ENCODE measurements at places on chromosomes 7 and 10. TPM values are rescaled to one million over a fixed set of nuclear protein-coding genes. Genes with fewer than 3 reads are reported as not detected.
A peak's percentile ranks its signal among the peaks of the same experiment; 100 is the strongest.

DNA sequence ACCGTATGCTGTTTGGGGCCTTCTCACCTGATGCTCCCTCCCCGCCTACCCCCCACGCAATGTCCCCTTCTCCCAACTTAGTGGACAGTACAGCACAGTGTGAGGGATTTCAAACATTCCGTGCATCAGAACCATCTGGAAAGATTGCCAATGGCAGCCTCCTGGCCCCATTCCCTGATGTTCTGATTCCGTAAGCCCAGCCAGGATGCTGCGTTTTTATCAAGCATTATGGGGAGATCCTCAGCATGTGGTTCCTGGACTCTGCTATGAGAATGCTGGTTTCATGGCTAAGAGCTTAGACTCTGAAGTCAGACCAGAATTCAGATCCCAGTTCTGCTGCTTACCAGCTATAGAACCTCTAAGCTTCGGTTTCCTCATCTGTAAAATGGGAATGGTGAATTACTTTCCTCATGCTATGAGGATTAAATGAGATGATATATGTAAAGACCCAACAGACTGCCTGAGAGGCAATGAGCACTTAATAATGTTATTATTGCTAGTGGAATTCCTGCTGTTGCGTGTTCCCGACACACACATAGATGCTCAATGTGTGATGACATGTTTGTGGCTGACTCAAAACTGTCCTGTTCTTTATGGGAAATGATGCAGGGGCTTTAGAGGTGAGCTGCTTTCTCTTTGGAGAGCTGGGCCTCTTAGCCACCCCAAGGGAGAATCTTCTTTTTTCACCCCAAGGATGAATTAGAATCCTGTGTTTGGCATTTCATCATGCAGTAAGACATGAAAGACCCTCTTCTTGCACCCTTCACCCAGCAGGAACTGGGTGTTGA, 60.8 kb upstream of the SMNDC1 start:
- DNase-seq = no peak

- DNase-seq = no peak
These were observed 763 bp downstream of the PITX3 start for GRCh38 chr10:102240467-102241031.

- DNase-seq = no peak
These were observed 274.4 kb upstream of the YAE1 start for GRCh38 chr7:39291628-39292410.

DNA sequence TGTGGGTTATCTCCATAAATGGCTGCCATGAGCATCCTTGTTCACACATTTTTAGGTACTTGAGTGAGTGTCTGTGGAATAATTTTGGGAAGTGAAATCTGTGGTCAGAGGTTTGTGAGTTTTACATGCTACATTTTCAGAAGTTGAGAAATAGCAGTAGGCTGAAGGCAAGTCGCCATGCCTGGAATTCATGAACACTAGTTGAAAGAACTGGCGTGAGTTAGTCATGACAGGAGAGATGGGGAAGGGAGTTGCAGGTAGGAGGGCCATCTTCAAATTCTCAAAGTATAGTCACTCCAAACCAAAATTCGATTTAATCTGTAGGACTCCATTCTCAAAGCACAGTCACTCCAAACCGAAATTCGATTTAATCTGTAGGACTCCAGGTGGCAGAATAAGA, 89.6 kb downstream of the EGFR start:
- DNase-seq = no peak

GRCh38 chr7:20327055-20327454, 3.6 kb upstream of the ITGB8 start:
- DNase-seq = no peak

Gene HMX3
- not detected for total RNA-seq

DNA sequence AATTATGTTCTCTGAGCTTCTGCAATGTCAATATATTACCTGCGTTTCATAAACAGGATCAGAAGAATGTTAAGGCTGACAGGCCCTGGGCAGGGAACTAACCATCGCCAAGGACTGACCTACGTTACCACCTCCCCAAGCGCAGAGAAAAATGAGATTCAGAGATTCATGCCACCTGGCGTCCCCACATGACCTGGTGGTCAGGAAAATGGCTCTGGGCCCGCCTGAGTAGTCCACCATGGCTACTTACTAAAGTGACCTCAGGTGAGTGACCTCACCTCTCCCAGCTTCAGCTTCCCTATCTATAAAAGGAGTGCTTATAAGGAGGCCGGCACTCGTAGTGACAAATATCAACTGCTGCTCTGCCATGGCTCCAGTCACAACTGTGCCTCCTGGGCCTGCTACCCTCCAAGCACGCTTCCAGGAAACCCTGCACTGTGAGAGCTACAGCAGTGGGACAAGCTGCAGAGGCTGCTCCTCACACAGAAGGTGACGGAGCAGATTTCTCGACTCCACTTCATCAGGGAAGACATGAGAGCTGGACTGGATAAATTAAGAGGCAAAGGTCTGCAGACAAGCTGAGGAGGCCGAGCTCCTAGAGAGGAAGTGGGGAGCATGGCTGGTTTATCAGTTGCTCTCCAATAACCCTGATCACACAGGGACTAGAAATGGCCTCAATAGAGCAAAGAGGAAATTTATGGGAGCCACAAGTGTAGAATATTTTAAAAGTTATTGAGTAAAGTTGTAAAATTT, 103.0 kb downstream of the RNF216 start:
- no peak for DNase-seq

Gene TAS2R4
- total RNA-seq = 1.4 TPM

GRCh38 chr10:30861221-30861620, 170.4 kb downstream of the ZNF438 start:
- DNase-seq = no peak

- no peak for DNase-seq
These were observed 55.2 kb downstream of the RAPGEF5 start for GRCh38 chr7:22301790-22302189.

- DNase-seq = no peak
These were observed 8.2 kb downstream of the GHRHR start for GRCh38 chr7:30971840-30972563.

DNA sequence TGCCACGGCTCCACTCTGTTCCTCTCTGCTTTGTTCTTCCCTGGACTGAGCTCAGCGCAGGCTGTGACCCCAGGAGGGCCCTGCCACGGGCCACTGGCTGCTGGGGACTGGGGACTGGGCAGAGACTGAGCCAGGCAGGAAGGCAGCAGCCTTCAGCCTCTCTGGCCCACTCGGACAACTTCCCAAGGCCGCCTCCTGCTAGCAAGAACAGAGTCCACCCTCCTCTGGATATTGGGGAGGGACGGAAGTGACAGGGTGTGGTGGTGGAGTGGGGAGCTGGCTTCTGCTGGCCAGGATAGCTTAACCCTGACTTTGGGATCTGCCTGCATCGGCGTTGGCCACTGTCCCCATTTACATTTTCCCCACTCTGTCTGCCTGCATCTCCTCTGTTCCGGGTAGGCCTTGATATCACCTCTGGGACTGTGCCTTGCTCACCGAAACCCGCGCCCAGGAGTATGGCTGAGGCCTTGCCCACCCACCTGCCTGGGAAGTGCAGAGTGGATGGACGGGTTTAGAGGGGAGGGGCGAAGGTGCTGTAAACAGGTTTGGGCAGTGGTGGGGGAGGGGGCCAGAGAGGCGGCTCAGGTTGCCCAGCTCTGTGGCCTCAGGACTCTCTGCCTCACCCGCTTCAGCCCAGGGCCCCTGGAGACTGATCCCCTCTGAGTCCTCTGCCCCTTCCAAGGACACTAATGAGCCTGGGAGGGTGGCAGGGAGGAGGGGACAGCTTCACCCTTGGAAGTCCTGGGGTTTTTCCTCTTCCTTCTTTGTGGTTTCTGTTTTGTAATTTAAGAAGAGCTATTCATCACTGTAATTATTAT, 1.2 kb downstream of the CLDN4 start:
- DNase-seq = peak; percentile 85

- no peak for DNase-seq
These were observed 64.3 kb downstream of the EZH2 start for GRCh38 chr7:148819697-148820360.

Gene TMEM209
- total RNA-seq = 22.2 TPM

Gene GFRA1
- 2.1 TPM for total RNA-seq

DNA sequence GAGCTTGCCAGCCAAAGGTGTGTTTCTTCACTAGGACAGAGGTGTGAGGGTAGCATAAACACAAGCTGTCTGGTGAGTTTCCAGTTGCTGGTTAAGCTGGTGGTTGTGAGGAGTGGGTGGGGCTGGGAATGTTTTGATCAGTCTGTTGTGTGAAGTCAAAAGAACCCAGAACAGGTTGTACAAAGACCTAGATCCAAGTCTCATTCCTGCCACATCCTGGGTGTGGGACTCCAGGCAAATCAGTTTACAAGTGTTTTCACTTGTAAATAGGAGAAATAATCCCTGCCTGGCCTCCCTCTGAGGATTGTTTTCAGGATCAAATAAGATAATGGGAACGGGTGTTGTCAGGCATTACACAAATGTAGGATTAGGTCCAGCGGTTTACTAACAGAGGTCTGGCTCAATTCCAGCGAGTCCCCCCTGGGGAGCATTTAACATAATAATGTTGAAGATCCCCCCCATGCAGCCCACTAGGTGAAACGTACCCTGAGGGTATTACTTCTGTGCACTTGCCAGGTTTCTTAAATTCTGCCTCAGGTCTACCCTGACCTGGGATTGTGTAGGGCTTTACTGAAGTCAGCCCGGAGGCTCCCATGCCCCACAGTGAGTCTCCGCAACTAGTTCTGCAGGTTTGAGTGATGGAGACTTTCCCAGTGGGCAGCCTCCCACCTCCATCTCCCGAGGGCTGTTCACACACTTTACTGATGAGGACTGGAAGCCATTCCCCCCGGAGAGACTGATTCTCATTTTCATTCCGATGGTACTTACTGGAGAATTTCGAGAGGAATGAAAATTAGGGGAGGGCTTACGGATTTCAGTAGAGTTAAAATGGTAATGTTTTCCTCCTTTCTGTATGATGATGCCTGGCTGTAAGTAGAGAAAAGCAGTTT, 2.7 kb upstream of the FRAT2 start:
- peak; percentile 27 for DNase-seq

Gene ECHDC3
- 37.9 TPM for total RNA-seq

- DNase-seq = no peak
These were observed 73.9 kb downstream of the GRID1 start for GRCh38 chr10:86292462-86293395.

- no peak for DNase-seq
These were observed 586 bp upstream of the ANKRD26 start for GRCh38 chr10:27100813-27101347.

Gene GPR15LG
- total RNA-seq = not detected
